Stimulated activated CD4-positive, alpha-beta T cell treated with anti-CD3 and anti-CD28 coated beads, Interleukin-1b, Interleukin-23, amount 100 ng/mL, for 48 hours (primary cell): ENCODE measurements at places on chromosomes 7 and 10.

- DNase-seq = no peak
Observed at GRCh38 chr7:94040254-94040653, 36.1 kb upstream of the BET1 start.

DNA sequence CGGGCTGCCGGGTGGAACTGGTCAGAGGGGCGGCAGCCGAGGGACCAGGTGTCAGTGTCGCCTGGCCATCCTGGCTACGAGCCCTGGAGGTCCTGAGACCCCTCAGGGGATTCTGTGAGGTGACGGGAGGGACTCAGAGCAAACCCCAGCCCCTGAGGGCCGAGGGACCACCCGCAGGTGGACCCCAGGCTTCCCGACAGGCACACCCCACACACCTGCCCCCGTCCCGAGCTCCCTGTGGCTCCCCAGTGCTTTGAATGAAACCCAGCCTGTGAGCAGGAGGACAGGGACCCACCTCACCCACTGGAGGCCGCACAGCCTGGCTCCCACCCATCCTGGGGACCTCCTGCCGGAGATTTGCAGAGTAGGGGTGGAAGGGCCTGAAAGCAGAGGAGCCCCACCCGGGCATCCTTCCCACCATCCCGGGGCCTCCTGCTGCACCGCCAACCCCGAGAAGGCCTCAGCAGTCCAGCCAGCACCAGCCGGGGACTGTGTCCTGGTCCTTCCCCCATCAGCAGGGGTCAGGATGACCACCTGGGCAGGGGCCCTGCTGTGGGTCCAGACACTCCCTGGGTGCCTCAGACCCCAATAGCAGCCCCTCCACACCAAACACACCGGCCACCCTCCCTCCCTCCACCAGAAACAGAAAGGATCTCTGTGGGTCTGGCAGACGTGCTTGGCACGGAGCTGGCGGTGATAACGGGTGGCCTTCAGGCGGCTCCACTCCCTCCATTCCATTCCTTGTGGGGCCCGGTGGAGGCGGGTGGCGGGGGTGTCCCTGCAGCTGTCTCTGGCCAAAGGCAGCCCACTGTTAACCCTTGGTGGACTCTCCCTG is 13.9 kb downstream of the VENTX start:
- DNase-seq = no peak

- DNase-seq = no peak
Observed at GRCh38 chr7:127755521-127755920, 103.5 kb downstream of the SND1 start.

DNA sequence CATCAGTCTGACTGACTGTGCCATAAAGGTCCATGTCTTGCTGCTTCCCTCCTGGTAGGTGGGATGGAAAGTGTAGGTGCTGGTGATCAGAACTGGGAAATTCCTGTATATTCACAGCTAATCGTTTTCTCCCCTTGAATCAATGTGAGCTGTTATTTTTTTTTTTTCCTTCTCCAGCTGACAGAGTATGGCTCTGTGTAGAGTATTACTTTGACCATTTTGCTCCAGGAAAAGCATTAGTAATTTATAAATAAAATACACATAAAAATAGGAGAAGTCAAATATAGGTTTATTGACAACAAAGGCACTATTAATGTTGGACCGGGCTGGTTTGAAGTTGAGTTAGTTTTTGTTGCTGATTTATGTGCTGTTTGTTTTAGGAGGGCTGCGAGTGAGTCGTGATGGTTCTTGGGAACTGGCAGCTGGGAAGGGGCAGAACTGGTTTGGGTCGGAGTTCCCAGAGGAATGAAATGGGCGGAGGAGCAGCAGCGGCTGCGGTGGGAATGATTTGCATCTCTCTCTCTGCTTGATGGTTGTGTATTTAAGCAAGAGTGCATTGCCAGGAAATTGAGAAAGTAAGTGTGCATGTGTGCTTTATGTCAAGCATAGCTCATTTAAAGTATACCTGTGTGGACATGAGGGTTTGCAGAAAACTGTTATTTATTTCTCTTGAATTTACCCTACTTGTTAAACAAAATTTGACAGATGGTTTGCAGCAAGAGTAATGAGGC is 80.9 kb downstream of the LRMDA start:
- no peak for DNase-seq

GRCh38 chr7:51344406-51345138 is 28.0 kb upstream of the COBL start:
- DNase-seq = no peak

DNA sequence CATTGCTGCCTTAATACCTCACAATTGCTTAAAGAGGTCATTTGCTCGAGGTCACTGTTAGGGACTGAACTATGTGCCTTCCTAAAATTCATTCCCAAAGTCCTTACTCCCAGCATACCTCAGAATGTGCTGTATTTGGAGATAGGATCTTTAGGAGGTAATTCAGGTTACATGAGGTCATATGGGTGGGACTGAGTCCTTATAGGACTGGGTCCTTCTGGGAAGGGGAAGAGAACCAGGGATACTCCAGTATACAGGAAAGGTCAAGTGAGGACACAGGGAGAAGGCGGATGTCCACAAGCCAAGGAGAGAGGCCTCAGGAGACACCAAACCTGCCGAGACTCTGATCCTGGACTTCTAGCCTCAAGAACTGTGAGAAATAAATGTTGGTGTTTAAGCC is 253.3 kb downstream of the PRPF18 start:
- no peak for DNase-seq

DNA sequence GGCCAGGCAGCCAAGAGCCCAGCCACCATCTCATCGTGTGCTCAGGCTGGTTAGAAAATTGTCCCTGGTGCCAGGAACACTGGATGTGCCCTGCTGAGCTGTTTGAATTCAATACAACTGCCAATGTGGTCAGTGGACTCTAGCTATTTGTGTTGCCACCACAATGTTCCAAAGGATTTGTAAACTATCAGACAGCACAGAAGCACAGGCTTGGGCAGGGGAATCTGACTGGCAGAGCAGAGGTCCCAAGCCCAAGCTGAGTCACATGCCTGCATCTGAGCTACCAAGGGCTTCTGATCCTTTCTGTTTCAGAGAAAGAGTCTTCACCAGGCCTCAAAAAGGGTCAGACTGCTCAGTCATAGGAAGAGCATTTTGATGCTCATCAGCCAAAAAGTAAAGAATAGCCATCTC is 232.1 kb upstream of the SEMA3C start:
- no peak for DNase-seq

DNA sequence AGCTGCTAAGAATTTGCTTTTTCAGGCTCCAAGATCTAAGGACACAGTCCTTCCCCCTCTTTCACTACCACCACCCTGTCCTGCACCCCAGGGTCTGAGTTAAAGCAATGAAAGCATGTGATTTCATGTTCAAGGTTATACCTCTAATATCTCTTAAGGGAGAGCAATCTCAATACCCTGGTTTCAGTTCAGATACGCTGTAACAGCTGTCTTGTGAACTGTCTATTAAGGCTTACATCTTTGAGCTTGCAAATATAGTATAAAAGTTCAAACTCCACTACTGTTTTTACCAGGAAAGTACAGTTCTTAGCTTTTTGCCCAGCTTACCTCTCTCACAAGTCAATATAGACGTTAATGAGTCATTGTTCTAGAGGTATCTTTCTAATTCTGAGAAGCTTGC is 2.6 kb downstream of the CPVL start:
- DNase-seq = no peak

- no peak for DNase-seq
Observed at GRCh38 chr10:7872041-7872442, 53.7 kb downstream of the TAF3 start.

- DNase-seq = no peak
Observed at GRCh38 chr10:37681617-37681999, 175.8 kb downstream of the ZNF248 start.

GRCh38 chr10:70805619-70806215 is 10.0 kb upstream of the SGPL1 start:
- DNase-seq = no peak

DNA sequence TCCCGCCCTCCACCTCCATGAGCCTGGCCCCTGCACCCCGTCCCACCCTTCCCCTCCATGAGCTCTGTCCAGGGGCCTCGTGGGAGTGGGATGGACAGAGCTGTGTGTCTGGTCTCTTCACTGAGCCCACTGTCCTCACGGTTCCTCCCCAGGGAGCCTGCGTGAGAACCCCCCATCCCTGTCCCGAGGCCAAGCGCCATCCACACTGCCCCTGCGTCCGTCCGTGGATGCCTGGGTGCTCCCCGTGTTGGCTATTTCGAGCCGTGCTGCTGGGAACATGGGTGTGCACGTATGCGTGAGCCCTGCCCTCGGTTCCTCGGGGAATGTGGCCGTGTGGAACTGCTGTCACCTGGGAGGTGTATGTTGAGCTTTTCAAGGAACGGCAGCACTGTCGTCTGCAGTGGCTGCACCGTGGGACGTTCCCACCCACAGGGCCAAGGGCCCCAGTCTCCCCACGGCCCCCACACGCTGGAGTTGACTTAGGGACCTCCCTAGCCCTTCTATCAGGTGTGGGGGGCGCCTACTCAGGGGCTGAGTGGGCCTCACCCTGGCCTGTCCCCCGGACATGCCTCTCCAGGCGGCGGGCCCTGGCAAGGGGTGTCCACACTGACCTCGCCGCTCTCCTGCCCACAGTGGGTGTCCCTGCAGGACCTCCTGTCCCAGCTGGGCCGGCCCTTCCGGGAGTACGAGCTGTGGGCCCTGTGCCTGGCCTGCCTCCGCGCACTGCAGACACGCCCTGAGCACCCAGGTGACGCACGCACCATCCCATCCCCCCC is 28.1 kb downstream of the KNDC1 start:
- DNase-seq = no peak

DNA sequence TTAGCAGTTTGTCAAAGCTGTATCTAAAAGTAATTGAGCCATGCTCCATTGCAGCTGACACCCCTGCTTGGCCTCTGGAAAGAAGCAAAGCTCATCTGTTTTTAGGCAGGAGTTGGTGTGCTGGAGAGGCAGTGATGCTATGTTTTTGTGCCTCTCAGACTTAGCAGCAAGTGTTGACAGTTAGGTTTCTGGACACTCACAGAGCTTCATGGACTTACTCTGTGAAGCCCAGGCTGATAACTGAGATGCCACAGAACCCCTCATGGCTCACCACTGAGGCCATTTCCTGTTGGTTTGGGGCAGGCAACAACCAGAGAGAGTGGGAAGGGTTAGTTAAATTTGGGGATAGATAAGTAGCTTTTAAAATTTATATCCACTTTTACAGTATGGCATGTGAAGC is 59.8 kb downstream of the BTAF1 start:
- no peak for DNase-seq

- no peak for DNase-seq
Observed at GRCh38 chr10:117668327-117669008, 125.9 kb downstream of the EMX2 start.

DNA sequence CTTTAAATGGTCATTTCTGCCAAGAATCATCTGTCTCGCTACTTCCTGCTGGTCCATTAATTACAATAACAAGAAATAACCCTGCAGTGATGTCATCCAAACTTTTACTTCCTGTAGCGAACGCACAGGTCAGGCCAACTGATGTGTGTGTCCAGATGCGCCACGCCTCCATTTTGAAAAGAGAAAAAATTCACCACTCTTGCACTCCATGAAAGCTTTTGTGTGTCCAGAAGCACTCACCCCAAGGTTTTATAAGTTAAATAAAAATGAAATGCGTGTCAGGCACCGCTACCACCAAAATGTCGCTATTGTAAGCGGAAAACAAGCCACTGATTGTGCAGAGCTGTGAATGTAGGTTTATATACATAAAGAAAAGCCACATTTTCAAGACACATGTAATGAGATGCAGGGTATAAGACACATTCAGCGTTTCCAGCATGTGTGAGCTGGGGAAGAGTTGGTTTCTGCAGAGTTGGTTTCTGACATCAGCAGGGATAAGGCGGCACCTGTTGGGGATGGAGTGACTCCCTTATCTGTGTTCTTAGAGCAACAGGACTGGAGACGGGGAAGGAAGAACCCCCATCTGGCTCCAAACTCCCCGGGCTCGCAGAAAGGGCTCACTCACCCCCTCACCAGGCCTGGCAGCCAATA is 83.3 kb downstream of the CTBP2 start:
- no peak for DNase-seq

- no peak for DNase-seq
Observed at GRCh38 chr7:17506596-17506995, 208.1 kb downstream of the AHR start.

- no peak for DNase-seq
Observed at GRCh38 chr7:35356495-35356894, 102.6 kb upstream of the TBX20 start.

DNA sequence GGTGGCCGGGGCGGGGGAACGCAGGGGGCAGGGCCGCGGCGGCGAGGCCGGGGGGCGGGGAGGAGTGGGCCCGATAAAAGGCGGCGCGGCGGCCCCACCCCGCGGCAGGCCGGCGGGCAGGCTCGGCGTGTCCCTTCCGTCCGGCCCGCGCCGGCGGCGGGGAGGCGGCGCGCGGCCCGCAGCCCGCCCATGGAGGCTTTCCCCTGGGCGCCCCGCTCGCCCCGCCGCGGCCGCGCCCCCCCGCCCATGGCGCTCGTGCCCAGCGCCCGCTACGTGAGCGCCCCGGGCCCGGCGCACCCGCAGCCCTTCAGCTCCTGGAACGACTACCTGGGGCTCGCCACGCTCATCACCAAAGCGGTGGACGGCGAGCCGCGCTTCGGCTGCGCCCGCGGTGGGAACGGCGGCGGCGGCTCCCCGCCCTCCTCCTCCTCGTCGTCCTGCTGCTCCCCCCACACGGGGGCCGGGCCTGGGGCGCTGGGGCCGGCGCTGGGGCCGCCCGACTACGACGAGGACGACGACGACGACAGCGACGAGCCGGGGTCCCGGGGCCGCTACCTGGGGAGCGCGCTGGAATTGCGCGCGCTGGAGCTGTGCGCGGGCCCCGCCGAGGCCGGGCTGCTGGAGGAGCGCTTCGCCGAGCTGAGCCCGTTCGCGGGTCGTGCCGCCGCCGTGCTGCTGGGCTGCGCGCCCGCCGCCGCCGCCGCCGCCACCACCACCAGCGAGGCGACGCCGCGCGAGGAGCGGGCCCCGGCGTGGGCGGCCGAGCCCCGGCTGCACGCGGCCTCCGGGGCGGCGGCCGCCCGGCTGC is at the start of gene NANOS1:
NANOS1 (plus strand) TSS at position 102 of the 808 bp plus-strand sequence; CDS start at position 190, 88 bp downstream.
- peak; percentile 19 for DNase-seq

DNA sequence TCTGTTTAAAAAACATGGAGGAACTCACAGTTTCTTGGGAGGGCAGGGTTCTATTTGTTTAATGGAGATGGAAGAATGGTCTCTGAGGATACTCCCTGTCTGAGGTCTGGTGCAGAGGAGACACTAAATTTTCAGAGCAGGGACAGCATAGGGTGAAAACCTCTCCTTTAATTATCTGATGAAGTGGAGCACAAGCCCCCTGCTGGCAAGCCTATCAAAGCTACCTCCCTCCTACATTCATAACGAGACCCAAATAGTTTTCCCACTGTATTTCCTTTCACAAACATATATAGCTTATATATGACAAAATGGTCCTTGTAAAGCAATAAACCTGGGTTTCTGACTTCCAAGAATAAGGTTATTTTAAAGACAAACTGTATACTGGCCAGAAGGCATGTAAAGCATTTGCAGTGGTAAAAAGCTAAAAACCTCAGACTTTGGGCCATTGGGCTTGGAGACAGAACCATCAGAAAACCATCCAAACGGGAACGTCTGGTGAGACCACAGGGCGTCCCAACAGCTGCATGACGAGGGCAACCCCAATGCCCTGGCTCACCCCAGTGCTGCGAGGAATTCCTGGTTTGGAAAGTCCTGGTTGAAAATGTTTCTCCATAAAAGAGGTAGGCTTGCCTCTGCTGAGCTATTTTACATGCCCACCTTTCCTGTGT is 201.3 kb downstream of the FANK1 start:
- DNase-seq = no peak
